DMS 273 treated with DMSO at 0.1 percent for 48 hours (cell line): ENCODE measurements at places on chromosomes 7 and 10.
A peak's percentile ranks its signal among the peaks of the same experiment; 100 is the strongest.

DNA sequence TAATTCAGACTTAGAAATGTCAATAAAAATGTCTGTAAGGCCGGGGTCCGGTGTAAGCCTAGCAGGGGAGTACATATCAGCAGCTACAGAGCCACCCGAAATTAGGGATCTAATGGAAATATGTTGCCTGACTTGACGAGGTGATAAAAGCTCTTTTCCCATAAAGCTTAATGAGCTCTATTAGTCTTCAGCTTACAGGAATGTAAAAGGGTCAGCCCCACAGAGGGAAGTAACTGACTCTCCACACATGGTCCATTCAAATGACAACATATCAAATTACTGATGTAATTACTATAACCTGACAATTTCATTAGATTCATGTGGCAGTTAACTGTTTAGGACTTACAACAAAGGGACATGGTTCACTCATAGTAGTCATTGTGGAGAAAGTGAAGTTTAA, 62.3 kb downstream of the ATE1 start:
- DNase-seq = no peak

- DNase-seq = no peak
These were observed 22.8 kb upstream of the FAM20C start for GRCh38 chr7:169276-170172.

DNA sequence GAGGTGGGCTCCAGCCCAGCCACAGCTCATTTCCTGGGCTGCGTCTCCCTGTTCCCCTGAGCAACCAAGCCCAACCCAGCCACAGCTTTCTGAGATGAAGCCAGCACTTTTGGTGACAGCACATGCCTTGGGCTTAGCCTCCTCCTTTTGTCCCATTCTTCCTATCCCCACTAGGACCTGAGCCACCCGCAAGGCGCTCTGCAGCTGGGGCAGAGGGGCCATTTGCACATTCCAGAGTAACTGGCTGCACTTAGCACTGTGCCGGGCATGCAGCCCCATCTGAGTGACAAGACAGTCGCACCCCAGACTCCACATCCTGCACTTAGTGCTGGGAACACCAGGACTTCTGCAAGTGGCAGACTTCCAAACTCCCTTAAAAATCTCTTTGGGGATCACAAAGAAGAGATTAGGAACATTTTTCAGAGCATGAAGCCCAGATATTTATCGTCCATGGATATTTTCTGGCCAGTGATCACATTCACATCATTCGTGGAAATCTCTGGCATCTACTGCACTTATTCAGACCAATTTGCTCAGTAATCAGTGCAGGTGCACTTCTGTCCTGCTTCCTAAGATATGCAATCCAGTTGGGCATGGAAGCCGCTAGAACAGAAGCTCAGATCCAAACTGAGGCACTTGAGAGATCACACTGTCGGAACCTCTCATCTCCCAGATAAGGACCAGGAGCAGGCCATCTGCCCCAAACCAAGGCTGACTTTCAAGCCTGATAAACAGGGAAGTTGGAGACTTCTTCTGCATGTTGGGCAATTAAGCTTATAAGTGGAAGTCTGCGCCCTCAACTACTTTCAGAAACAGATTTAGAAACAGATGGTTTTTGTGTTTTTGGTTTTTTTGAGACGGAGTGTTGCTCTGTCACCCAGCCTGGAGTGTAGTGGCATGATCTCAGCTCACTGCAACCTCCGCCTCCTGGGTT, 26.4 kb downstream of the CHST15 start:
- no peak for DNase-seq

DNA sequence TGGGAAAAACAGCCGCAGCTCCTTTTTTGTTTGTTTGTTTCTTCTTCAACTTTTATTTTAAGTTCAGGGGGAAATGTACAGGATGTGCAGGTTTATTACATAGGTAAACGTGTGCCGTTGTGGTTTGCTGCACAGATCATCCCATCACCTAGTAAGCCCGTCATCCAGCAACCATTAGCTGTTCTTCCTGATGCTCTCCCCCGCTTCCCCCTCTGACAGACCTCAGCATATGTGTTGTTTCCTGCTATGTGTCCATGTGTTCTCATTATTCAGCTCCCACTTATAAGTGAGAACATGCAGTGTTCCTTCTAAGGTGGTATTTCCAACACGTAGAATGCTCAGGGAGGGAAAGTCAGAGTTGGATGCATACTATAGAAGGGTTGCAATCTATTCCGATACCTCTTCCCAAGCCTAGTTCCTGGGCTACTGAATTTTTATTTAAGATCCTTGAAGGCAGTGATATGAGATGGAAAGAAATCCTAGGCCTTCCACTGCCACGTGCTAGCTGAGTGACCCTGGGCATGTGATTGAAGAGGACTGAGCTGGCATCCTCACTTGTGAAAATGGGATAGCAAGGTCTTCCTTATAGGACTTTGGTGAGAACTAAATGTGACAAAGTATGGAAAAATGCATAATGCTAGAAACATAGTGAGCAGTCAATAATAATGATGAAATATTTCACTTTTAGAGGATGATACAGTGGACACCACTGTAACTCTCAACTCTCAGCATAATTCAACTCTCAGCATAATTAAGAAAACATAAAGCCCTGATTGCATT, 278.5 kb downstream of the REEP3 start:
- DNase-seq = no peak

DNA sequence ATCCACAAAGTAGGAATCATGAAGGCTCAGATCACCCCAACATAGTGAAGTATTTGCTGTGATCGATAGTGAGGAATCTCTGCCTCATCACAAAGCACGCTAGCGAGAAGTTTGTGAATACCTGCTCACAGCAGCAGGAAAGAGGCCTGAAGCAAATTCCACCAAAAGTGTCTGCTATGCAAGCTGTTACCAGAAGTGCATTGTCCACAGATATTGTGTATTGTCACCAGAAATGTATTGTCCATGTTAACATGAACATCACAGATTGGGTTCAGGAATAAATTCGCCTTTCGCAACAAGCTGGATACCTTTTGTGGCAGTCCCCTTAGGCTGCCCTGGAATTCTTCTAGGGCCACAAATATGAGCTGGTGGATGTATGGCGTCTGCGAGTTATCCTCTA, 127.9 kb downstream of the MARCHF5 start:
- no peak for DNase-seq

GRCh38 chr10:61589547-61590243, 73.0 kb upstream of the CABCOCO1 start:
- DNase-seq = no peak

- no peak for DNase-seq
These were observed 10.6 kb downstream of the BHLHA15 start for GRCh38 chr7:98221611-98222532.

- DNase-seq = peak; percentile 64
These were observed 29.5 kb upstream of the ARHGAP22 start for GRCh38 chr10:48634198-48634983.
